ENCODE measurements at places on chromosomes 3 and 15.

DNA sequence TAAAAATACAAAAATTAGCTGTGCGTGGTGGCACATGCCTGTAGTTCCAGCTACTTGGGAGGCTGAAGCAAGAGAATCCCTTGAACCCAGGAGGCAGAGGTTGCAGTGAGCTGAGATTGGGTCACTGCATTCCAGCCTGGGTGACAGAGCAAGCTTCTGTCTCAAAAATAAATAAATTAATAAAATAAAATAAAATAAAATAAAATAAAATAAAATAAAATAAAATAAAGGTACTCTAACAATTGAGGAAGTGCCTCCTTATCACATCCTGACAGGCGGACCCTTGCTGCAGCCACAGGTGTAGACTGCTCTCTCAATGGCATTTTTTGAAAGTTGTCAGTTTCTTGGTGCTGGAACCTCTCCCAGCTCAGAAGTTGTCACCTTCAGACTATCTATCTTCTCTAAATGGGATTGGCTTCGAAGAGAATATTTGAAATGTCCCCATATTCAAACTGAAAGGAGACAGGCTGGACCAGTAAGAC, 304.1 kb downstream of the RORA start:
- DNase-seq, result no peak

DNA sequence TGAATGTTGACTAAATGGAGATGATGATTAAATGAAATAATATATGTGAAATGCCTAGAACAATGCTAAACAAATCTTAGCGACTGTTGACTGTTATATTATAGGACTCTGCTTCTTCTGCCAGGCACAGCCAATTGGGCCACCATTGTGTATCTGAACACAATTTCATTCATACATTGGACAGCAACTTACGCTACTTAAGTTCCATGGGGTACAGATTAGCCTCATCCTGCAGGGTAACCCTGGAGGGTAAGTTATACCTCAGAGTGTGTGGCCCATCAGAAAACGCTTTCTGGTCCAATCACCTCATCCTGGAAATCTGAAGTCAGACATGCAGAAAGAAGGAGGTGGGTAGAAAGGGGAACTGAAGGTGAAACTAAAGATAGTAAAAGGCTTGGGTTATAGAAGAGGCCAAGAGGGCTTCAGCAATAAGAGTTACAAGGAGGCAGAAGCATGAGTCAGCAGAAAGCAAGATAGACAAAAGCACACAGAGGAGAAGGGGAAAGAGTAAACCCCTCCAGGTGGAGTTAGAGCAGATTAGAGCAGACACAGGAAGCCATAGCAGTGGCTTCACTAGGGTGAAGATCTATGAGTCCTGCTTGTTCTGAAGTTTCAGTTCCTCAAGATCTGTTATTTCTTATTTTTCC, 119.3 kb upstream of the SLC24A5 start:
- no peak for DNase-seq

GRCh38 chr15:73530649-73531048, 87.7 kb downstream of the REC114 start:
- DNase-seq, result no peak

- no peak for DNase-seq
Observed at GRCh38 chr3:50430191-50430590, 70.9 kb upstream of the TMEM115 start.

GRCh38 chr3:72186400-72186855, 401.5 kb upstream of the PROK2 start:
- DNase-seq, result no peak

GRCh38 chr15:31300981-31301672, 25.5 kb upstream of the KLF13 start:
- DNase-seq, result no peak

DNA sequence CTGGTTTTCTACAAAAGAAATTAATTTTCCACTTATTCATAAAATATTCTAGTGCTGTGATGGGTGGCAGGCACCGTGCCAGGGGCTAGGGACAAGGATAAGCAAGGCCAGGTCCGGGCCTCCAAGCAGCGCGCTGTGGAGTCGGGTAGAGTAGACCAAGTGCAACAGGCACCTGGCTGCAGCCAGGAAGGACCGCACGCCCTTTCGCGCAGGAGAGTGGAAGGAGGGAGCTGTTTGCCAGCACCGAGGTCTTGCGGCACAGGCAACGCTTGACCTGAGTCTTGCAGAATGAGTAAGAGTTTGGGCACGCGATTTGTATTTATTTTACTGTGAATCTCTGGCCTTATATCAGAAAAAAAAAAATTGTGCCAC, at the start of gene CASR:
CASR (plus strand) TSS at position 148 of the 372 bp plus-strand sequence. CDS start 70,522 bp downstream, outside the sequence.
- DNase-seq, result no peak

DNA sequence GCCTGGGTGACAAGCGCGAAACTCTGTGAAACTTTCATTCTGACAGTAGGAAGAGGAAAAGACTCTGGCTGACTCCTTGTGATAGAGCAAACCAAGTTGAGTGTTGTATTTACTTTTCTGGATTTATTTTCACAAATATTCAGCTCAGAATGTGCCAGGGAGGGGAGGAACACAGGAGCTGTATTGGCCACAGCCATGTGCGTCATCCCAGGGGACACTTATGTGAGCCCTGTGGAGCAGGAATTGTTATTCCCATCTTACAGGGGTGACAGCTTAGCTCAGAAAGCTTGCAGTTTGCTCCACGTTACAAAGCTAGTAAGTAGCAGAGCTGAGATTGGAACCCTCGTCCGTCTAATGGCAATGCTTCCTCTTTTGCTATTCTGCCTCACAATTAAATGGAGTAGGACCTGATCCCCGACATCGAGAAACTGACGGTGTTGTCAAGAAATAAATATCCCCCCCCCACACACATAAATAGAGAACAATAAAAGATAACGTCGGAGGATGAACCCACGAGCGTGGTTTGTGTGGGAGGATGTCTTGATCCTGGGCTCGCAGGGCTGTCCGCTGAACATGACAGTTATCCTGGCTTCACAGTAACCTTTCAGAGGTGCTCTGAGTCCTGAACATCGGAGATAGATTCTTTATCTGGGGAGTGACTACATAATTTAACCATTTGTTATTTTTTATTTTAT, 151.6 kb upstream of the CTDSPL start:
- no peak for DNase-seq

DNA sequence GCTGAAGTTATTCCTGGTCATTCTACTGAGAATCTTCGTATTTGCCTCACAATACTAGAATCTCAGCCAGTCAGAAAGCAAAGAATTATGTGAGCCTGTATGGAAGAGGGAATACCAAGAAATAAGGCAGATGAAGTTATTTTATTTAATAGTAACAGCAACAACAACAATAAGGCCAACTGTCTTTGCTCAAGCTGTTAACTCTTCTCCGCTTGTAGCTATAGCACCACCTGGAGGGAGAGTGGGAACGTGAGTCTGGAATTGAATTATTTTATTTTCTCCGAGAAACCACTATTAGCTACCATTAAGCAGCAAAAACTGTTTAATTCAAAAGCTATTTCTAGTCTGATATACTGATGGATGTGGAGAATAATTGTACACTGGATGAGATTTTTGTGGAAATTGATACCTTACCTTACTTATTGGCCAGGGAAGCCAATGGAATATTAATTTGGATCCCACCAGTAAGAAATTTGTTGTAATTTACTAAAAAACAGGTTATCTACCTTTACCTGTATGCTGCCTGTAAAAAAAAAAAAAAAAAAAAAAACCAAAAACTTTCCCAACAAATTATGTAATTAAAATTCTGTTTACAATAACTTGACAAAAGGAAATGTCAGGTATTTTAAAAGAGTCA, 50.1 kb downstream of the CALML4 start:
- no peak for DNase-seq

DNA sequence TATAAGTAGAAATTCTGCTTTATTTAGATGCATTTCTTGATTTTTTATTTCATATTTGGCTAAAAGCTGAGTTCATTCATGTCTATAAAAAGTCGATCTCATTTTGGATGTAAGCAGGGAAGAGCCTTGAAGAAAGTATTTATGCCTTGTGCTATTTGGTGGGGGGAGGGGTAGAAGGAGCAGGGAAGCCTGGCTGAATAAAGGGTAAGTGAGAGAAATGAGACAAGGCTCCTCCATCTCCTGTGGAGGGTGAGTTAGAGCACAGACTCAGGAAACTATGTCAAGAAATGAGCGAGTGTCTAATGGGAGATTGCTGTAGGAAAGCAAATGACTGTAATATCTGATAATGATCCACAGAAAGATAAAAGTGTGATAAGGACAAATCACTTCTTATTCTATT, 121.8 kb upstream of the ATP11B start:
- DNase-seq, result no peak

- DNase-seq, result no peak
Observed at GRCh38 chr3:139527265-139527664, 12.3 kb downstream of the RBP1 start.

DNA sequence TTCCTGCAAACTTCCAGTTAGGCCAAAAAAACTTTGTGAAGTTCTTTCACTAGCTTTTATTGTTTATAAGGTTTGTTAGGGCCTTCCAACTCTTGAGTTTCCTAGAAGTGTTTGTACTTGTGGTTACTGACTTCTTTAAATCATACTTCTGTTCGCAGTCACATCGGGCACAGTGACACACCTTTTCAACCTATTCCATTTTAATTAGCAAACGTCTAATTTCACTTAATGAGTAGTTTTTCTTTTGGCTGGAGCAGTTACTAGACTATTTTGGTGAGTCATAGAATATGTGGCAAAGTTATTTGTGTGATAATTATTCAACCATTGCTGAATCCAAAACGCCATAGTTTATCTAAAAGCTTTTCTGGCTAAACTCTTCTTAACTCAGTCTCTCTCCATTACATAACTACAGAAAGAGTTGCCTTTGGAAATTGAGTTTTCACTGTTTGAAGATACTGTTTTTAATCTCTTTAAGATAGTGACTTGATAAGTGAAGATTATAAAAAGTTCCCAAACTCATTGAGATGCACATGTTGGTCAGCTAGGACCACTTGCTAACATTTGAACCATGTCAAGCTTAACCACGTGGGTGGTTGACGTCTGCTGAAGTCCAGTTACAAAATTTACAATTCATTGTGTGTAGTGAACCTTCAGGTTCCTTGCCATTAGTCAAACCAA, 21.5 kb downstream of the CNOT10 start:
- no peak for DNase-seq

DNA sequence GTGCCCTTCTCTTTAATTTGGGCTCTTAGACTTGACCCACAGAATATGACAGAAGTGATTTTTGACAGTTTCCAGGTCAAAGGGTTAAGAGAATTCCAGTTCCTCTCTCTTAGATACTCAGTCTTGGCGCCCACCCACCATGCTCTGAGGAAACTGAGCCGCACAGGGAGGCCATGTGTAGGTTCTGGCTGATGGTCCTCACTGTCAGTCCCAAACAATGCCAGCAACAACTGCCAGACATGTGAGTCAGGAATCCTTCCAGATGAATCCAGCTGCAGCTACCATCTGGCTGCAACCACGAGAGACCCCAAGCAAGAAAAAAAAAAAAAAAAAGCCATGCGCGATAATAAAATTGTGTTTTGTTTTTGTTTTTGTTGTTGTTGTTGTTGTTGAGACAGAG, 326.6 kb downstream of the MAGI1 start:
- DNase-seq, result no peak
